Stimulated activated CD8-positive, alpha-beta memory T cell treated with anti-CD3 and anti-CD28 coated beads, Interleukin-15, amount 100 ng/mL, for 1 hour (primary cell): ENCODE measurements at places on chromosomes 5 and 9.

DNA sequence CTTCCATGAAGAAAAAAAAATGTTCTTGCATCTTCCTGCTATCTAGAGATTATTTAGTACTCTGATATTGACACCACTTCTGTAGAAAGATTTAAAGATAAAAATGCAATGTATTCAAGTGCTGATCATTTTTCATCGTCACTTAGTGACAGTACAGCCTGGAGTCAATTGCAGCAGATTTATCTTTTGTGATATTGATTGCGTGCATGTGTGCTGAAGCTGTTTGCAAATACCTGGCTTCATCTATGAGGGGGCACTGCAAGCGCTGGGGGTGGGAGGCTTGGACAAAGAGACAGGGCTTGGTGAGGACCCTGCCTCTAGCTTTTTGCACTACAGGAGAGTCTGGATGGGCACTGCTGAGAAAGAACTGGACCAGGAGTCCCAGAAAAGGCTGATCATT lies 38.0 kb upstream of the MED27 start:
- DNase-seq, result no peak

DNA sequence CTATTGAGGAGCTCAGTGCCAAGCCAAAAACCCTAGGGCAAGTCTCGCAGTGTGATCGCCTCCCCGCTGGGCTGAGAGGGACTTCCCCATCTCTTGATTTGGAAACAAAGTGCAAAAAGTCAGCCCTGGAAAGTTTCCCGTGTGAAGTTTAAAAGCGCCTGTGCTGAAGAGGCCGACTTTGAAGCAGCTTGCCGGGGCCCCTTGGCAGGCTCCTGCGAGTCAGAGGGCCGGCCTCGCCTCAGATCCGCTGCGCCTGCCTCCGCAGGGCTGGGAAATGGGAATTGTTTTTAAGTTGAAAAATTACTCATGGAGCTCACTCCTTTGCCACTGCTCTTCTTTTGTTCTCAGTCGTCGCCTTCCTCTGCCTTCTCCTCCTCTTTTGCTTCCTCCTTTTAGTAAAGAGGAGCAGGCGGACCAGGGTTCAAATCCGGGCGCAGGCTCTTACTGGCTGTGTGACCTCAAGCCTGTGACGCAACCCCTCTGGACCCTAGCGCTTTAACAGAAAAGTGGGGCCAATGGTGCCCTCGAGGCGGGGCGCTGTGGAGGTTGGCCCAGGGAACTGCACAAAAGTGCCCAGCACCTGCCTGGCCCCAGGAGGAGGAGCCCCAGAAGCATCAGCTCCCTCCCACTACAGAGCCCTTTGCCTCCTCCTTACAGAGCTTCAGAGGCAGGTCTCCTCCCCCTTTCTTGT lies 14.7 kb upstream of the LHX2 start:
- no peak for DNase-seq

- no peak for DNase-seq
Observed at GRCh38 chr5:115190388-115190787, 20.7 kb upstream of the TRIM36 start.

DNA sequence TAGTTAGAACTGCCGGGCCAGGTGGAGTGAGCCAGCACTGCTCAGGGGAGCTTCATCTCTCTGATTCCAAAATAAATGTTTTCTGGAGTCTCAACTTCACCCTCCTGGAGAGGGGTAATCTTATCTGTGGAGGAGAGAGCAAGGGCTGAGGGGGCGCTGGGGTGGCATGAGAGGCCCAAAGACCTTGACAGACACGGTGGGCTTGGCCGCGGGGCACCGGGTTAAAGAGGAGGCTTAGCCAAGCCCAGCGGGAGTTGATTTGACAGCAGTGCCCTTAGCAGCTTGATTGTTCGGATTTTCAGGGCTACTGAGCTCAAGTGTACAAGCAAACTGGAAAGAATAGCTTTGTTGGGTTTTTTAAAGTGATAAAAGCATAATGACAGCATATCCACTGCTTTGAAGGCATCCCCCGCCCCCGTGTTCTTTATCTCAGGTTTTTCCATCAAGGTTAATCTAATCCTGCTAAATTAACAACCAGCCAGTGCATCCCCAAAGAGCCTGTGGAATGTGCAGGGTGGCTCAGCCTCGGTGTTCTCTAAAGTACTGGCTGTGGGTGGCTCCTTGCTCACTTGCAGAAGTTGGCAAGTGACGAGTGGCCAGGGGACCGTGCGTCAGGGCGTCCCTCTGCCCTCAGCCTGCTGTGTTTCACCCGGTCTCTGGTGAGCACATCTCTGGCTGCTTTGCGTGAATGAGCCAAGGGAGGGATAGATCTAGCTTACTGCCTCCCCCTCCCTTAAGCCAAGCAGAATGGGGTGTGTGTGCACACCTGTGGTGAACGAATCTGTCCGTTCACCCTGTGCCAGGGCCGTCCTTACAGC lies 5.5 kb downstream of the QRFP start:
- DNase-seq, result no peak

GRCh38 chr9:107155244-107155817 lies 127.7 kb upstream of the RAD23B start:
- no peak for DNase-seq

GRCh38 chr9:127521919-127522304 lies 70.6 kb downstream of the LRSAM1 start:
- no peak for DNase-seq

DNA sequence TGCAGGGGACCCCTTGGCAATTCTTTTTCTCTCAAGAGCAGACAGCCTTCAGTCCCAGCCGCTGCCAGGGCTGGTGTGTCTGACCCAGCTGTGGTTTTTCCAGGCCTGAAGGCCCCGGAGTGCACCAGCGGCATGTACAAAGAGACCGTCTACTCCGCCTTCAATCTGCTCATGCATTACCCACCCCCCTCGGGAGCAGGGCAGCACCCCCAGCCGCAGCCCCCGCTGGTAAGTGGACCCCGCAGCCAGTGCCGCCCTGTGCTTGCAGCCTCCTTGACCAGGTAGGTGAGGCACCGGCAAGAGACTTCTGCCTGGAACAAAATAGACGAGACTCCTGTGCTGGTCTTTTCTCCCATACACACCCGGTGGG lies 1.3 kb downstream of the TCF7 start:
- DNase-seq, result no peak

DNA sequence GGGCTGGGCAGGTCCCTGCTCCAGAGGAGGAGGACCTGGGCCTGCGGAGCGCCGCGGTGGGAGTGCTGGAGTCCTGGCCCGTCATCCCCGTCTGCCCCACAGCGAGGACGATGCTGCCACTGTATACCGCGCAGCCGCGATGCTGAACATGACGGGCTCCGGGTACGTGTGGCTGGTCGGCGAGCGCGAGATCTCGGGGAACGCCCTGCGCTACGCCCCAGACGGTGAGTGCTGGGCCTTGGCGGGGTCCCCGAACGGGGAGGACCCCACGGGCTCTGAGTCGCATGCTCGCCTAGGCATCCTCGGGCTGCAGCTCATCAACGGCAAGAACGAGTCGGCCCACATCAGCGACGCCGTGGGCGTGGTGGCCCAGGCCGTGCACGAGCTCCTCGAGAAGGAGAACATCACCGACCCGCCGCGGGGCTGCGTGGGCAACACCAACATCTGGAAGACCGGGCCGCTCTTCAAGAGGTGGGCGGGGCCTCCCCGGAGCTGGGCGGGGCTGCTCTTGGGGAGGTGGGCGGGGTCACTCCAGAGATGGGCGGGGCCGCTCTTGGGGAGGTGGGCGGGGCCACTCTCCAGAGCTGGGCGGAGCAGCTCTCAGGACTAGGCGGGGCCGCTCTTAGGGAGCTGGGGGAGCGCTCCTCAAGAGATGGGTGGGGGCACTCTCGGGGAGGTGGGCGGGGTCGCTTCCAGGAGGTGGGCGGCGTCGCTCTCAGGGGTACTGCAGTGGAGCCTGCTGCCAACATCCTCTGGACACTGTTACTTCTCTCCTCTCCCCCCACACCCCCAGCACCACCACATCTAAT lies 13.1 kb downstream of the LRRC26 start:
- peak; percentile 27 for DNase-seq

- DNase-seq, result peak; percentile 23
Observed at GRCh38 chr9:98998441-98999151, 54.9 kb downstream of the COL15A1 start.

DNA sequence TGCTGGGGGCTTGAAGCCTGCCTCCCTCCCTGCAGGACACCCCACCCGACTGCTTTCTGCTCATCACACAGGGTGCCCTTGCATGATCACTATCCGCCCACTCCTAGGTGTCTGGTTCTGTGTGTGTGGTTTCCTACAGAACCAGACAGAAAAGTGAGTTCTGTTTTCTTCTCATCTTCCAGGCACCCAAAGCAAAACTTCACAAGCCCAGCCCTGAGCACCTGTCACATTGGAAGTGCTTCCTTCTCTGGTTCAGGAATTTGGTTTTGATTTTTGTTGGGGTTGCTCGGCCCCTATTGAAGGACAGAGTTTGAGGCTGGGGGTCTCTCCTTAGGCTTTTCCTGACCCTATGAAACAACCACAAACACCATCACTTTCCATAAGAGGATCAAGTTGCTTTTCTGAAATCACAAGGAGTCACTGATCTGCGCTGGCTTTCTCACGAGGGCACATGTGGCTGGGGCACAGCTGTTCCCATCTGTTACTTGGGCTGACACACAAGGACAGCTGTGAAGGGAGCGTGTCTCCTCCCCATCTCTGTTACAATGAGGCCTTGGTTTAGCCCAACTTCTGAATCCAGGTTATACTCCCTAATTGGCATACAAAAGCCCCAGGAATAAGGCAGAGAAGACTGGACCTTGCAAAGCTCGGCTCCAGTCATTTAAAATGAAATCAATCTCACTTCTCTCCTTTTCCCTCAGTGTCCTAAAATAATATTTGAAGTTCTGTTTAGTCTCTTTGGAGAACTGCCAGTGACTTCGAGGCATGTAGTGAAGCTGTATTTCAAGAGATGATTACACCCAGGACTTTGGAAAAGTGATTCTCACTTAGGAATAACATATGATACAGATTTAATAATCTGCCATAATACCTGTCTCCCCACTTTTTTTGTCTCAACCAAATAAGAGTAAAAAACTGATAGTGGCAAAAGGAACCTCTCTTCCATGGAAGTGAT lies 213.1 kb upstream of the GAS1 start:
- no peak for DNase-seq

DNA sequence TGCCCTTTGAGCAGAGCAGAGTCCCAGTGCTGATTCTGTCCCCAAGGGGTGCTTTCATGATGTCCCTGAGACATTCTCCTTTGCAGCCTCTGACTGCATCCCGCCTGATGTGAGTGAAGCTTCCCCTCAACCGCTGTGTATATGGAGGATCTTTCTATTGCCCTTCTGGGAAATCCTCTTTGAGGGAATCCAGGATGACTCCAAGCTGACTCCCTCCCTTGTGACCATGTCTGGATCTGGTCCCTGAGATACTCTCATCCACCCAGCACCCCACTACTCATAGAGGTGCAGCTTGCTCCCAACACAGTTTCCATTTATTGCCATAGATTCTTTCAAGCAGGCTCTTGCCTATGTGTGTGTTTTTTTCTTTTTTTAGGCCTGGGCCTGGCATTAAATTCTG lies 216.5 kb downstream of the SEC61B start:
- no peak for DNase-seq

DNA sequence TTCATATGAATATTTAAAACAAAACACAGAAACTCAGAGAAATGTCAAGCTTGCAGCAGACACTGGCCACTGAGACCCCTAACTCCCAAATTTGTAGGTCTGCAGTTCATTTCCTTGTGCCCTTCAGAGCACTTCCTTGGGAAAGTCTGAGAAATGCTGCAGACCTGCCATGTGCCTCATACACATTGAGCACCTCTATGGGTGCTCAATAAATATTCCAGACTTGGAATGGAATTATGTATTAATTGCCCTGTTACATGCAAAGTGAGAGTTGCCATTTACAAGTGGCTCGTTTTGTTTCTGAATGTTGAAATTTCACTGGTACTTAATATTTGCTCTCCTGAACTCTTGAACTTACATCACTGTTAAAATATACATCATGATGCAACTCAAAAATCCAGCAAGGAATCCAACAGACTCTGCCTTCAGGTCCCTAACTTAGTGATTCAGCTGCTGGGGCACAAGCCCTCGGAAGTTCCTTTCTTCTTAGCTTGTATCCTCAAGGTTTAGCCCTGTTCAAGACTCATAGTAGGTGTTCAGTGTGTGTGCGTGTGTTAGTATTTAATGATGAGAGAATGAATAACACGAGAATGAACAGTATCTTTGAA lies 90.6 kb downstream of the PTCD2 start:
- no peak for DNase-seq

GRCh38 chr9:104906441-104907277 lies 21.3 kb downstream of the ABCA1 start:
- no peak for DNase-seq

DNA sequence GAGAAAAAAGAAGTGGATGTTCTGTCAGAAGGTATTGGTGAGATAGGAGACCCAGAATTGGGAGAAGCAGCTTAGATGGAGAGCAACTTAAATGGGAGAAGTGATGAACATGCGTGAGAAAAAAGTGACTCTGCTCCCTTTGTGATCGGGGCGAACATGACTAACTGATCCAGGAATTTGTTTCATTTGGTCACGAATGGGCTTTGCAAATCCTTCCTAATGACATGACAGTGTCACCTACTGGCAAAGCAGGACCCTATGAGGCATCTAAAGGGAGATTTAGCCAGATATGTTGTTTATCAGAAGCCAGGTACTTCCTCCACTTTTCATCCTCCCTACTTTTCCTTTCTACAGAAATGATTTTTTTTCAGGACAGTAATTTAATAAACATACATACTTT lies 787.4 kb upstream of the RGMB start:
- DNase-seq, result no peak

DNA sequence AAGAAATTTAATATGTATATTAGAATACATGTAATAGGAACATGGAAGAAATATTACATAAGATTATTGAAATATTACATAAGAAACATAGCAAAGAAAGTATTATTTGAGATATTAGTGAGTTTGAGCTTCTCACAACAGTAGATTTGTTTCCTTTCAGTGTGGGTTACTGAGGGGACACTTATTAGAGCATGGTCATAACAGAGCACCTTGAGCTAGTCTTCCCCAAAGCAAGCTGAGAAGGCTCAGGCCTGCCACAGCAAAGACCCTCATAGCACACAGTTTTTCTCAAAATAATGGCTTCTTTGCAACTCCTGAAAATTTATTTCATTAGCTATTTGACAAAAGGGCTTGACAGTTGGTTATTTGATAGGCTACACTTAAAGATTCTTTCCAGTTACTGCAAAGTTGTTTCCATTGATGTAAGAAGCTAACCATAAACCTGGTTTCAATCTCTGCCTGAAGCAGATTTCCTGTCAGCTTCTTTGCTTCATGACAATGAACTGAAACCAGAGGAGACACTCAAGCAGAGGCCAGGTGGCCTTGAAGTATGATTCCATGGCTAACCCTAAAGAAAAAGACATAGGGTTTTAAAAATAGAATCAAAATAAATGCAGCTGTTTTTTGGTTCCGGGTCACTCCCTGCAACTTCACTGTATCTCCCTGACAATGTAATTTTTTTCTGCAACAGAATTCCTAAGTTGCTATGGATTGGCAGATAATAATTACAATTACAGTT lies 68.6 kb downstream of the ERMP1 start:
- DNase-seq, result no peak

DNA sequence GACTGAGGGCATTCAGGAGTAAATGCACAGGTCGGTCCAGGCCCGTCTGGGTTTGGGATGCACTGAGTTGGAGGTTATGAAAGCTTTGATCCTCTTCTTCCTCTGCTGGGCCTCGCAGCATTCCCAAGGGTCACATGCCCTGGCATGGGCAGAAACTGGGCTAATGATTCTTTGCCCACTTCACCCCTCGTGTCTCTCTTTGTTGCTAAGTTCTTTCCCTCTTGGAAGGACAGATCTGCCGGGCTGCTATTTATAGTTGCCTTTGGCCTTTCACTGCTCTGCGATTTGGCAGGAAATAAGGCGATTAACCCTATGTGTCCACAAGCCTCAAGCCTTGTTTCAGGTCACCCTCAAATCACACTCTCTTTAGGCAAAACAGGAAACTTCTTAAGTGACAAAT lies 66.9 kb downstream of the ENTREP1 start:
- DNase-seq, result no peak
